Activated CD4-positive, alpha-beta memory T cell treated with anti-CD3 and anti-CD28 coated beads for 36 hours (primary cell): ENCODE measurements at places on chromosomes 3 and 15. TPM values are rescaled to one million over a fixed set of nuclear protein-coding genes. Genes with fewer than 3 reads are reported as not detected.

The ATP13A5 gene
- total RNA-seq, result not detected

GRCh38 chr15:63920504-63921175, 86.9 kb upstream of the HERC1 start:
- peak; percentile 35 for DNase-seq

DNA sequence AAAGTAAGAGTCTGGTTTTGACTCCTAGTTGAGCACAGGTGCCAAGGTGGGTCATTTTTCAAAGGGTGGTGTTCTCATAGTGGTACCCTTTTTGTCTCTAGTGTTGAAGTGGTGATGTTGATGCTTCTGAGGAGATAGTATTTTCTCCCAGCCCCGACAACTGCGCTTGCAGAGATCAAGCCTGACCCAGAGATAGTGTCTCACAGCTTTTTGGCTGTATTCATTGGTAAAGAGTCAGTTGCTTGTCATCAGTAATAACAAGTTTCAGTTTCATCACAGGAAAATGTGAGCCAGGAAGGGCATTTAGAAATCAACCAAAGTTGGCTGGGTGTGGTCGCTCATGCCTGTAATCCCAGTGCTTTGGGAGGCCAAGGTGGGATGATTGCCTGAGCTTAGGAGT, 139.3 kb downstream of the NFKBIZ start:
- DNase-seq, result peak; percentile 40

- no peak for DNase-seq
Measured at GRCh38 chr3:171949554-171949953, 89.8 kb upstream of the FNDC3B start.
